ENCODE measurements at places on chromosomes 5 and 9.

- no peak overlapping the region for H3K4me3 ChIP-seq
- no peak for DNase-seq
- no peaks in the 10 kb centered on the region for H3K36me3 ChIP-seq
- H3K27me3 ChIP-seq, result no peaks in the 10 kb centered on the region
Measured at GRCh38 chr5:67974471-67974870, 241.1 kb upstream of the PIK3R1 start.

- no peak for DNase-seq
- H3K36me3 ChIP-seq, result no peaks in the 10 kb centered on the region
- no peak overlapping the region for H3K27ac ChIP-seq
- no peaks in the 10 kb centered on the region for H3K4me1 ChIP-seq
Measured at GRCh38 chr9:1233568-1233967, 183.4 kb downstream of the DMRT2 start.

- peaks cover 12% of the 10 kb centered on the region for H3K4me1 ChIP-seq
- peaks cover 1% of the 10 kb centered on the region for H3K27me3 ChIP-seq
- DNase-seq, result no peak
Measured at GRCh38 chr5:1112596-1113331, 901 bp upstream of the SLC12A7 start.

DNA sequence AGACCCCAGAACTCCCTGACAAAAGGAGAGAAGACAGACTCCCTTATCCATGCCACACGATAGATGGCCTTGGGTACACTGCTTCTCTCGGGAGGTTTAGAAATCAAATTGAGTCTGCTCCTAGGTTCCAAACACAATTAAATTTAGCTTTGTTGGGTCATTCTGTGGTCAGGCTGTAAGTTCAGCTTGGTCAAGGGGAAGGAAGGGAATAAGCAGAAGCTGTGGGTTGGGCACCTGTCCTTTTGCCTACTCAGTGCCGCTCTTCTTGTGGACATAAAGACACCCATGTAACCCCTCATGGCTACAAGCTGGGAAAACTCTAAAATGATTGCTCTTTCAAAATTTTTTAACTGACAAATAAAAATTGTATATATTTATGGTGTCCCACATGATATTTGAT lies 19.1 kb upstream of the AK3 start:
- no peaks in the 10 kb centered on the region for H3K36me3 ChIP-seq
- H3K4me1 ChIP-seq, result peaks cover 8% of the 10 kb centered on the region
- H3K27ac ChIP-seq, result no peak overlapping the region
- H3K4me3 ChIP-seq, result no peak overlapping the region

DNA sequence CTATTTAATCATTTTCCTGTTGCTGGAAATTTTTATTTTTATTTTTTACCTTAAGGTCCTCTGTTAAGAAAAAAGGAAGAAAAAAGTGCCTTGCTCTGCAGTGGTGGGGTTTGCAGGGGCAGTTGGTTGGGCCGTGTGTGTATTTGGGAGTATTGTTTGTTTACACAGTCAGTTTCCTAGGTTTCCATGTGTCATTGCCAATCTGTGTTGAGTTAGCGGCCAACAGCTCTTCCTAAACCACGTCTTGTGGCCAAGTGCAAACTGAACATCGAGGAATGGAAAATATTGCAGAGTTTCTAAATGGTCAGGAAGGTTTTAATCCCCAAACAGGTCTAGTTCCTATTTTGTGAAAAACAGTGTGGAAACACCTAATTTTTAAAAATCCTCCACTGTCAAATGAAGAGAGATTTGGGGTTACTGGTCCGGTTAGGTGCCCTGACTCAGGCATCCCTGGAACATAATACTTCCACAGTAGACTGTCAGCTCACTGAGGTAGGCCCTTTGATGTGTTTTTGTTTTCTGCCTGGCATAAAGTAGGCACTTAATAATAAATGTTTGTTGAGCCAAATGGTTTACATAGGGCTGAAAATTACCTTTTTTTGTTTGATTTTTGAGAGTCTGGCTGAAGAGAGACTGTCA lies 37.0 kb downstream of the MAMDC2 start:
- H3K4me3 ChIP-seq, result no peak overlapping the region
- H3K27me3 ChIP-seq, result peaks cover 13% of the 10 kb centered on the region
- no peaks in the 10 kb centered on the region for H3K36me3 ChIP-seq
- DNase-seq, result no peak

GRCh38 chr9:79578891-79579290 lies 7.1 kb downstream of the TLE4 start:
- no peak for DNase-seq
- no peak overlapping the region for H3K4me3 ChIP-seq
- H3K27me3 ChIP-seq, result no peaks in the 10 kb centered on the region
- H3K27ac ChIP-seq, result no peak overlapping the region

GRCh38 chr9:122875523-122875922 lies 29.6 kb downstream of the RC3H2 start:
- peaks cover 2% of the 10 kb centered on the region for H3K4me1 ChIP-seq
- no peak overlapping the region for H3K27ac ChIP-seq
- H3K27me3 ChIP-seq, result no peaks in the 10 kb centered on the region
- peaks cover 29% of the 10 kb centered on the region for H3K36me3 ChIP-seq
- no peak for DNase-seq

- no peak overlapping the region for H3K27ac ChIP-seq
- H3K36me3 ChIP-seq, result no peaks in the 10 kb centered on the region
- H3K27me3 ChIP-seq, result peaks cover 5% of the 10 kb centered on the region
- no peak for DNase-seq
- no peaks in the 10 kb centered on the region for H3K4me1 ChIP-seq
Measured at GRCh38 chr9:130555968-130556367, 23.4 kb upstream of the FUBP3 start.

DNA sequence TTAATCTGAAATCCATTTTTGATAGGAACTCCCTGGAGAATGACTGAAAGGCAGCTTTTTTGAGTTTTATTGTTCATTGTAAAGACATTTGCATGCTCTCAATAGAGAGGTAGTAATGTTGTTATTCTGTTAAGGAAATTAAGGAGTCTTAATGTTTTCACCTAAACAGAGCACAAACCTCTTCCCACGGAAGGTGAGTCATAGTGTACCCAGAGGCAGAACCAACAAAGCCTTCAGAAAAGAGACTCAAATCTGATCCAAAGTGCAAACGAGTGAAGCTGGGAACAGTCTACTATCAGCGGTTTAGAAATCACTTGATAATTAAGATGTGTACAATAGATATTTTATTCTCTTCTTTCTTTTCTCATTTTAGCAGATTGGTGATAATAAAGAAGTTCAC lies 470.5 kb downstream of the PLK2 start:
- no peaks in the 10 kb centered on the region for H3K4me1 ChIP-seq
- no peaks in the 10 kb centered on the region for H3K27me3 ChIP-seq
- no peaks in the 10 kb centered on the region for H3K36me3 ChIP-seq
- H3K4me3 ChIP-seq, result no peak overlapping the region
- no peak overlapping the region for H3K27ac ChIP-seq

GRCh38 chr5:39361306-39361705 lies 3.0 kb downstream of the C9 start:
- H3K4me1 ChIP-seq, result no peaks in the 10 kb centered on the region
- no peak overlapping the region for H3K4me3 ChIP-seq
- no peak overlapping the region for H3K27ac ChIP-seq
- H3K27me3 ChIP-seq, result no peaks in the 10 kb centered on the region
- no peaks in the 10 kb centered on the region for H3K36me3 ChIP-seq

DNA sequence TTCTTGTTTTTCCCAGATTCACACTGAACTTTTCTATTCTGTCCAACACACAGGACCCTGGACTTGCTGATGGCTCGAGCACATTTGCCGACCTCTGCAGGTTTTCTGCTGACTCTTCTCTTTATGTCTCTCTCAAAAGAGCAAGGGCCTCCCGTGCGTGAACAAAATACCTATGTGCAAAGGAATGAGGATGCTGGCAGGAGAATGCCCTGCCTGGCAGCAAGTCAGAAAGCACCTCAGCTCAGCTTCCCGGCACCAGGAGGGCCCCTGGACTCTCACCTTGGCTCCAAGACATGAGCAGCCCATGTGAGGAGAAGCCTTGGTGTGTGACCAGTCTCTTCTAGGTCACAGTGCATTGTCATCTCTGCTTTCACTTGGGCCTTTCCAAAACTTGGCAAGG lies 36.1 kb downstream of the PAPPA start:
- H3K4me1 ChIP-seq, result no peaks in the 10 kb centered on the region
- H3K27ac ChIP-seq, result no peak overlapping the region
- no peaks in the 10 kb centered on the region for H3K27me3 ChIP-seq
- no peak overlapping the region for H3K4me3 ChIP-seq
- no peak for DNase-seq

DNA sequence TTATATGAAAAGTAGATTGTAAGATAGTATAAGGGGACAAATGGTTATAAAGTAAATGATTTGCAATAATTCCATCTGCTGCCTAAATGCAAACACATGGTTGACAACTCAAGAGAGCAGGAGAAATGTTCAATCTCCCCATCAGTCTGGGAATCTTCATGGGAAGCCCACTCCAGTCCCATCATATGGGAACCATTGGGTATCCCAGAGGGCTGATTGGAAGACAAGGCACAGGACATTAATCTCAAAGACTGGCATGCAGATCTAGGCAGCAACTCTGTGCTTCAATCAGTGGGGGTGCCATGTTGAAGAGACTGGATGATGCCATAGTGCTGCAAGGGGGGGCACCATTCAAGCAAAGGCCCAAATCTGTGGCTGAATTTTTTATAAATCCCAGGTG lies 193.1 kb upstream of the PDE4D start:
- H3K36me3 ChIP-seq, result no peaks in the 10 kb centered on the region
- H3K27ac ChIP-seq, result no peak overlapping the region

- H3K36me3 ChIP-seq, result peaks cover 18% of the 10 kb centered on the region
- no peak overlapping the region for H3K4me3 ChIP-seq
- no peaks in the 10 kb centered on the region for H3K27me3 ChIP-seq
- no peak for DNase-seq
- H3K4me1 ChIP-seq, result peaks cover 25% of the 10 kb centered on the region
Measured at GRCh38 chr5:140571105-140571504, 6.5 kb downstream of the SLC35A4 start.

DNA sequence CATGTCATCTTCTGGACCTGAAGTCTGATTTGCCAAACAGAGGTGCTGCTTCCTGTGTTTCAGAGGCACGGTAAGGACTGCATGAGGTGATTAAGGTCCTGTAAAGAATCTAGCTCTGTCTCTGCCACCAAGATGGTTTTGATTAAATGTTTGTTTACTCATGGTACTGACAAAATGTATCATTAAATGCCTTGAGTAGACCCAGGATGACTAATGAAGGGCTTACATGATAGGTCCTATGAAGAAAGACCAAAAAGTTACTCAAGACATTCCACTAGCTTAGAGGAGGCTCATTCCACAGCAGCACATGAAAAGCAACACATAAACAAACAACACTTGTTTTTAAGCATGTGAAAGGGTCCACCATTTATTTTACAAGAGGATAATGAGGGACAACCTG lies 100.9 kb downstream of the BOD1 start:
- H3K27ac ChIP-seq, result no peak overlapping the region
- peaks cover 17% of the 10 kb centered on the region for H3K27me3 ChIP-seq
- peaks cover 4% of the 10 kb centered on the region for H3K4me1 ChIP-seq
- DNase-seq, result no peak
- H3K36me3 ChIP-seq, result no peaks in the 10 kb centered on the region
- no peak overlapping the region for H3K4me3 ChIP-seq

- H3K4me3 ChIP-seq, result no peak overlapping the region
- H3K27me3 ChIP-seq, result no peaks in the 10 kb centered on the region
- no peak for DNase-seq
- peaks cover 26% of the 10 kb centered on the region for H3K4me1 ChIP-seq
- peaks cover 4% of the 10 kb centered on the region for H3K36me3 ChIP-seq
Measured at GRCh38 chr5:59146729-59147128, 563.9 kb downstream of the RAB3C start.

DNA sequence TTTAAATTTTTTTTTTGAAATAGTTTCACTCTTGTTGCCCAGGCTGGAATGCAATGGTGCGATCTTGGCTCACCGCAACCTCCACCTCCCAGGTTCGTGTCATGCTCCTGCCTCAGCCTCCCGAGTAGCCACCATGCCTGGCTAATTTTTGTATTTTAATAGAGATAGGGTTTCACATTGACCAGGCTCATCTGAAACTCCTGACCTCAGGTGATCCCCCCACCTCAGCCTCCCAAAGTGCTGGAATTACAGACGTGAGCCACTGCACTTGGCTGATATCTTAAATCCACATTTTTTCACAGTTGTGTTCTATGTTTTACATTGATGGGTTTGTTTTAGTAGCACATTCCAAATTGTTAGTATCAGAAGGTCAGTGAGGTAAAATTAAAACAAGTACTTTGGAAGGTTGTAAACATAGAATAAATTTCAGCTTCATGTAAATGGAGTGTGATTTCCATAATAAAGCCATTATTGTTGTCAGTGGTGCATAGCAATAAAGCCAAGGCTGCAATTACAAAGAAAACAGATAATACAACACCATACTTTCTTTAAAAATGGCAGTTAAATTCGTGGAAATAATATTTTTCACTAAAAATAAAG lies 287.2 kb downstream of the ARRDC3 start:
- peaks cover 2% of the 10 kb centered on the region for H3K36me3 ChIP-seq
- H3K4me3 ChIP-seq, result no peak overlapping the region
- peaks cover 5% of the 10 kb centered on the region for H3K27me3 ChIP-seq
- H3K27ac ChIP-seq, result no peak overlapping the region

- no peaks in the 10 kb centered on the region for H3K27me3 ChIP-seq
- no peaks in the 10 kb centered on the region for H3K36me3 ChIP-seq
- no peak overlapping the region for H3K4me3 ChIP-seq
- H3K27ac ChIP-seq, result no peak overlapping the region
- DNase-seq, result no peak
- no peaks in the 10 kb centered on the region for H3K4me1 ChIP-seq
Measured at GRCh38 chr5:9168791-9169556, 376.9 kb downstream of the SEMA5A start.

GRCh38 chr9:105656131-105656921 lies 5.9 kb upstream of the TAL2 start:
- peaks cover 7% of the 10 kb centered on the region for H3K4me1 ChIP-seq
- peaks cover 38% of the 10 kb centered on the region for H3K27me3 ChIP-seq
- H3K27ac ChIP-seq, result no peak overlapping the region
- H3K4me3 ChIP-seq, result peak overlapping the region; percentile 81
- peaks cover 2% of the 10 kb centered on the region for H3K36me3 ChIP-seq
- peak; percentile 46 for DNase-seq

GRCh38 chr5:170442391-170442790 lies 53.2 kb upstream of the KCNMB1 start:
- no peaks in the 10 kb centered on the region for H3K36me3 ChIP-seq
- H3K27me3 ChIP-seq, result no peaks in the 10 kb centered on the region
- no peak overlapping the region for H3K27ac ChIP-seq
